ENCODE measurements at places on chromosomes 11 and 22. TPM values are rescaled to one million over a fixed set of nuclear protein-coding genes. Genes with fewer than 3 reads are reported as not detected.

GRCh38 chr22:46335201-46336118 is at the start of gene TRMU:
Gene TRMU, plus strand, starts transcription at chr22:46335714. Its CDS starts 51 bp downstream, at chr22:46335765.
- H3K4me3 ChIP-seq, result peak within 1 kb of the TSS; percentile 77
- DNase-seq, result peak; percentile 86
- peaks cover 2% of the 10 kb centered on the region for H3K4me1 ChIP-seq
- peak within 1 kb of the TSS; percentile 9 for H3K27ac ChIP-seq
- H3K27me3 ChIP-seq, result no peaks in the 10 kb centered on the region

DNA sequence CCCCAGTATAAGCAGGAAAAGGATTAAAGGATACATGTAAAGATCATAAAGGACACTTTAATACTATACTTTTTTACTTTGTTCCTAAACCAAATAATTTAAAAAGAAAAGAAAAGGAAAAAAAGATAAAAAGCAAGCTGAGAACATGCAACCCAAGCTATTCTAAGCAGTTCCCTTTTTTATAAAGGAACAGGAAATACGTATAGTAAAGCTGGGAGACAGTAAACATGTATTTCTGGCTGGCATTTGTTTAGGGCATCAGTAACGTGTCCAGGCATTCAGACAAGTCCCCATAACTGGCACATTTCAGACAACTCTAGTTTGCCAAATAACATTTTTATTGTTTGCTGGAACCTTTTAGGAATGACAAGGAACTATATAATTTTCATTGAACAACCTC is 24.9 kb downstream of the BCO2 start:
- no peak overlapping the region for H3K4me3 ChIP-seq
- H3K4me1 ChIP-seq, result no peaks in the 10 kb centered on the region
- no peaks in the 10 kb centered on the region for H3K27me3 ChIP-seq
- no peak overlapping the region for H3K27ac ChIP-seq

The MN1 gene
- 33.5 TPM for total RNA-seq

The CHADL gene
- total RNA-seq, result 2.6 TPM

DNA sequence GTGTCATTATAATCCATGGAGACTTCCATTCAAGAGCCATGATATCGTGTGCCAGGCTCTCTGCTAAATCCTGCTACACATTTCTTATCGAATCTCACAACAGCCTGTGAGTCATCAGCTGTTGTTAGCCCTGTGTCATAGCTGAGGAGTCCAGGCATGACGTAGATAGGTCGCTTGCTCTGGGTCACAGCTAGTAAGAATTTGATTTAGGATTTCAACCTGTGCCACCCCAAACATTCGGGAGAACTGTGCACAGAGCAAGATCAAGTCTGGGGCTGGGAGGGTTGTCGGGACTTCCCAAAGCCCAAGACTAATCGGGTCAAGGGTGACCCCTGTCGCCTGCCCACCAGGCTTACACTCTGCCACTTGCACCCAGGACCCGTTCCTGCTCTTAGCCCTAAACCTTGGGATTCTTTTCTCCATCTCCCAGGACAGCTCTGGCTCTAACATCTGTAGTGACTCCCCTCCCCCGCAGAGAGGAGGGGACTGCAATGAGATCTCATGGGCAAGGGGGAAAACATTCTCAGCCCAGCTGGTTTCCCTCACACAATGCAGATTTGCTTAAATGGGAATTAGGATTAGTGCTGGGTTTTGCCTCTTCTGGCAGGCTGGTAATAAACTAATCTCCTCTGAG is 34.3 kb downstream of the TSPAN18 start:
- peak; percentile 58 for DNase-seq
- H3K36me3 ChIP-seq, result no peaks in the 10 kb centered on the region
- no peaks in the 10 kb centered on the region for H3K27me3 ChIP-seq
- H3K4me1 ChIP-seq, result peaks cover 16% of the 10 kb centered on the region

DNA sequence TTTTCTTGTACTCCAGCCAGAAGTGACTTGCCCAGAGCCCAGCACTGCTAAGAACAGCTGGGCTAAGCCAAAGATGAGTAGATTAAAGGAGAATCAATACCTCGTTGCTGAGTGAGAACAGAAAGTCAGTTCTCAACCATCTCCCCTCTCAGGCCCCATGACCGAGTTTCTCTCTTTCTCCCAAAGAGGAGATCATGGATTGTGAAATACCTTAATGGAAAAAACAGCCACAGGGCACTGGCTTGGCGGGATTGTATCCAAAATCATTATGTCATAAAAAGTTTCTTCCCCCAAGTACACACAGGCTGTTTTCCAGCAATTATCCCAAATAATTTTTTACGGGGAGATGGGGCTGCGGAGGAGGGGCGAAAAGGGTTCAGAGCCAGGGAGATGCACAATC is 111.8 kb upstream of the TMEM45B start:
- H3K4me1 ChIP-seq, result no peaks in the 10 kb centered on the region
- DNase-seq, result no peak
- no peaks in the 10 kb centered on the region for H3K27me3 ChIP-seq
- H3K27ac ChIP-seq, result no peak overlapping the region
- no peak overlapping the region for H3K4me3 ChIP-seq

DNA sequence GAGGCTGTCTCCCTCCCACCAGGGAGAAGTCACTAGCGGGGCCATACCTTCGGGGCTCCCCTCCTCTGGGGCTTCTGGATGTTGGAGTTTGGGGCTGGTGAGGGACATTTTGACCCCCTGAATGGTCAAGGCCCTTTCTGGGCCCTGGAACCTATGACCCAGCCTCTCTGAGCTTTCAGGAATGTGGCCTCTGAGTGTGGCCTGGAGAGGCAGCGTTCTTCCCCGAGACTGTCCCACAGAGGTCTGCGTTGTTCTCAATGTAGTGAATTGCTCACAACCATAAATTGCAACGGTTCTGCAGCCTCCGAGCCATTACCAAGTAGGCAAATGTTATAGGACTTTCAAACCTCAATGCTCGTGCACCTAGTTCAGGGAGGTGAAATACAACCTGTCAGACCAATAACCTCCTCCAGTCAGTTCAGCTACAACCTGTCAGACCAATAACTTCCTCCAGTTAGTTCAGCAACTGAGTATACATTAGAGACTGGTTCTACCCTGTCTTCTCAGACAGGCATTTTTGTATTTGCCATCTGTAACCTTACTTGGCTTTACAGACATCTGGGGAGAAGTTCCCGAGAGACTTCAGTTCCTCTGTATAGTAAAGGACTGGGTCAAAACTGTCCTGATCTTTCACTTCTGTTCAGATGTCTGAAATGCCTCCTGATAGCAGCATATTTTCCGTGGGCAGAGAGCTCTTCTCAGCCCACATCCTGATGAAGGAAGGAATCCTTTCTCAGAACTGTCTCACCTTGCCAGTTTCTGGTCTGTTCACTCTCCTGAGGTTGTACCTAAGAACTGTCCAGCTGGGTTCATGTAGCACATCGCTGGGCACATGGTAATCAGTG is 34.2 kb downstream of the MICAL2 start:
- no peaks in the 10 kb centered on the region for H3K27me3 ChIP-seq
- no peaks in the 10 kb centered on the region for H3K36me3 ChIP-seq
- H3K4me1 ChIP-seq, result peaks cover 31% of the 10 kb centered on the region
- no peak for DNase-seq
- no peak overlapping the region for H3K4me3 ChIP-seq

GRCh38 chr22:22200569-22201184 is 43.9 kb upstream of the VPREB1 start:
- H3K4me1 ChIP-seq, result no peaks in the 10 kb centered on the region
- no peaks in the 10 kb centered on the region for H3K36me3 ChIP-seq
- H3K27me3 ChIP-seq, result no peaks in the 10 kb centered on the region

GRCh38 chr22:25661073-25661472 is 80.9 kb upstream of the MYO18B start:
- H3K27me3 ChIP-seq, result no peaks in the 10 kb centered on the region
- DNase-seq, result no peak
- peaks cover 3% of the 10 kb centered on the region for H3K4me1 ChIP-seq
- H3K27ac ChIP-seq, result no peak overlapping the region

- H3K27me3 ChIP-seq, result no peaks in the 10 kb centered on the region
- no peak overlapping the region for H3K4me3 ChIP-seq
- no peak for DNase-seq
- no peak overlapping the region for H3K27ac ChIP-seq
- H3K4me1 ChIP-seq, result no peaks in the 10 kb centered on the region
- no peaks in the 10 kb centered on the region for H3K36me3 ChIP-seq
Measured at GRCh38 chr11:131977231-131977630, 606.8 kb downstream of the NTM start.

GRCh38 chr11:6755303-6755952 is 16.3 kb downstream of the OR2AG2 start:
- no peaks in the 10 kb centered on the region for H3K27me3 ChIP-seq
- no peaks in the 10 kb centered on the region for H3K4me1 ChIP-seq
- DNase-seq, result no peak
- H3K4me3 ChIP-seq, result no peak overlapping the region

DNA sequence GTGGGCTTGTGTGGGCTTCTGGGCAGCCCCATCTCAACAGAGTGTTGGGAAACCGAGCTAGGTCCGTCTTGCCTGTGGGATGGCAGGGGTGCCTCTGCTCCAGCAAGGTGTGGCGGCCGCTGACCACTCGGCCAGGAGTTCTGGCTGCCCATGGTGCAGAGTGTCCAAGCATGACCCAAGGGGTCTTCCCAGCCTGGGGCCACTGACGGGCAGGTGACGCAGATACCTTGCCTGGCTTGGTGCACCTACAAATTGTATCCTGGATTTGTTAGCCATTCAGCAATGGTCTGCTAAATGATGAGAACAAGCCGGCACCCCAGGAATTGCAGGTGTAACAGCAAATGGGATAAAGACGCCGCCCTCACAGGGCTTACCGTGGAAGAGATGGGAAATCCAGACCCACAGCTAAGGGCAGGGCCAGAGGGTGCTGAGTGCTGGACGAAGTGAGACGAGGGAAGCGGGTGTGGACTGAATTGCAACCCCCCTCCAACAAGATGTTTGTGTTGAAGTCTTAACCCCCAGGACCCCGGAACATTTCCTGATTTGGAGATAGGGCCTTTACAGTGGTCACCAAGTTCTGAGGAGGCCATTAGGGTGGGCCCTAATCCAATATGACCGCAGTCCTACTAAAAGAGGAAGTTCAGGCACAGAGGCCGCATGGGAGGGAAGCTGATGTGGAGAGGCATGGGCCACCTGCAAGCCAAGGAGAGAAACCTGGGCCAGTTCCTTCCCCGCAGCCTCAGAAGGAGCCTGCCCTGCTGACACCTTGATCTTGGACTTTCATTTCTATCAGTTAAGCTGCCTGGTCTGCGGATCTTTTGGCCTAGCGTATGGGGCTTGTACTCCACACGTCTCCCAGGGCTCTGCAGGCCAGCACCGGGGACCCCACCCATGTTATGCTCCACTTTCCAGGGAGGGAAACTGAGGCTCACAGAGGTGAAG is 45.2 kb upstream of the LINC01488 start:
- H3K4me3 ChIP-seq, result no peak overlapping the region
- no peaks in the 10 kb centered on the region for H3K4me1 ChIP-seq
- H3K27me3 ChIP-seq, result no peaks in the 10 kb centered on the region

GRCh38 chr22:23825246-23825905 is 13.4 kb downstream of the DERL3 start:
- H3K27ac ChIP-seq, result no peak overlapping the region
- no peak overlapping the region for H3K4me3 ChIP-seq
- peaks cover 2% of the 10 kb centered on the region for H3K4me1 ChIP-seq
- no peaks in the 10 kb centered on the region for H3K27me3 ChIP-seq

DNA sequence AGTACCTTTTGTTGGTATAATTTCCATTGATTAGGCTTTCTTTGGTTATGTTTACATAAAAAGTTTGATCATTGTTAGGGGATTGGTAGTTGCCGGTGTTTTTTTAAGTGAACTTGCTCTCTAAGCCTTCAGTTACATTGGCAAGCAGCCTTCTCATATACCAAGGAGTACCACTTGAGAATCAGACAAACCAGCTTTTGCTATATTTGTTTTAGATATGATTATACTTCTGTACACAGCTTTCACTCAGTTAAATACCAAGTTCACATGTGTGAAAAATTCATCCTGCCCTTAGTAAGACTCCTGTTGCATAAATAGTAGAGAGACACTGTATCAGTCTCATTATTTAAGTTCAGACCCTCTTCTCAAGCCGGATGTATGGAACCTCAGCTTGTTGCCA is 22.4 kb downstream of the ALKBH3 start:
- peaks cover 5% of the 10 kb centered on the region for H3K4me1 ChIP-seq
- no peak for DNase-seq
- no peaks in the 10 kb centered on the region for H3K27me3 ChIP-seq

- no peak overlapping the region for H3K27ac ChIP-seq
- no peak for DNase-seq
- no peaks in the 10 kb centered on the region for H3K27me3 ChIP-seq
- H3K4me1 ChIP-seq, result peaks cover 43% of the 10 kb centered on the region
- H3K4me3 ChIP-seq, result no peak overlapping the region
Measured at GRCh38 chr11:44600839-44601383, 35.4 kb downstream of the CD82 start.

DNA sequence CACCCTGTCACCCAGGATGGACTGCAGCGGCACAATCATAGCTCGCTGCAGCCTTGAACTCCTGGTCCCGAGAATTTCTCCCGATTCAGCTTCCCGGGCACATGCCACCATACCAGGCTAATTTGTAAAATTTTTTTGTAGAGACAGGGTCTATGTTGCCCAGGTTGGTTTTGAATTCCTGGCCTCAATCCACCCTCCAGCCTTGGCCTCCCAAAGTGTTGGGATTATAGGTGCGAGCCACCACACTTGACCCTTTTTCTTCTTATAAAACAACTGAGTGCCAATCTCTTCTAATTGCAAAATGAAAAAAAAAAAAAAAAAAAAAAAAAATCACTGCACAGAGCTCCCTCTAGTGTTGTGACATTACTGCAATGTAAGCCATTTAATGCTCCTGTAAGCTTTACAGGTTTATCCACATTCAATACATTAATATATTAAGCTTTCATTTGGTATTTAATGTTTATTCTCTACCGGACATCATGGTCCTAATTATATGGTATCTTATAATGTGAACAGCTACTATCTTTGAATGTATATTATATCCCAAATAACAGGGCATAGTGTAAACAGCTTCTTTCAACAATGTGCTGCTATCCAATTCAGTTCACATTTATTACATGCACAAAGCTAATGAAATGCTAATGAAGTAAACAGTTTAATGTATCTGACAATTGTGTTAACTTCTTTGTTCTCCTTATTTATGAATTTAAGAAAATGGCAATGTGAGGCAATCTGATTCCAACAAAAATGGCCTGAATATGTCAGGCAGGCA is 44.6 kb downstream of the COPB1 start:
- no peaks in the 10 kb centered on the region for H3K36me3 ChIP-seq
- H3K27ac ChIP-seq, result no peak overlapping the region
- DNase-seq, result no peak
- H3K4me1 ChIP-seq, result no peaks in the 10 kb centered on the region
- H3K4me3 ChIP-seq, result no peak overlapping the region

The TSPAN4 gene
- 109 TPM for total RNA-seq

The LGR4 gene
- 25.0 TPM for total RNA-seq

The GPR83 gene
- 0.12 TPM for total RNA-seq
